ENCODE measurements at places on chromosomes 11 and 22.
A peak's percentile ranks its signal among the peaks of the same experiment; 100 is the strongest.

DNA sequence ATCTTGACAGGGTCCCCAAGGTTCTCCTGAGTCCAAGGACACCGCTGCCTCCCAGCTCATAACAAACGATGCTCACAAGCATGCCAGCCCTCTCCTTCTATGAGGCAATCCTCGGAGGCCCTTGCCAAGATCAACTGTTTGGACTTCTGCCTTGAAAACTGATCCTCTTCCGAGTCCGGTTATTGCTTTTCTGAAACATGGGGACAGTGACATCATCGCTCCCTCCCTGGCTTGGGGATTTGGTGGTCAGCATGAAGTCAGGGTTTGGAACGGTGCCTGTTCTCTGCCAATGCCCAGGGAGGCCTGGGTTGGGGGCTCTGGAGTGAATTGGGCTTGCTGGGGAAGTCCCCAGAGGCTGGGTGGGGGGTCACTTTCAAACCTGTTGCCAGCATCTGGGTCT is 149.3 kb downstream of the FBXO7 start:
- no peak for DNase-seq

GRCh38 chr11:72947229-72947628 is 133.0 kb downstream of the ATG16L2 start:
- no peak for DNase-seq

DNA sequence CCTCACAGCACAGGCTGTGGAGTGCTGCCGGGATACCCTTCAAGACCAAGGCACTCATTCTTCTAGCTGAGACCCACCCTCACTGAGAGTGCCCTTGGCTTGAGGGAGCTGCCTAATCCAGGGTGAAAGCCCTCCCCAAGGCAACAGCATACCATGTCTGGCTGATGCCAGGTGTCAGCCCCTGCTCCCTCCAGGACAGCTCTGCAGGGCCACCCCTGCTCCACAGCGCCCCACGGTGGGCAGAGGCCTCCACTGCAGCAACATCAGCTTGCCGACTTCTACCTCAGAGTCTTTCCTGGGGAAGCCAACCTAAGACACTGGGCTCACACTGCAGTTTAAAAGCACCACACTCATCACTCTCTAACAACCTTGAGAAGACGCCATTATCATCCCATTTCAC is 29.0 kb downstream of the TTLL1 start:
- DNase-seq: no peak

DNA sequence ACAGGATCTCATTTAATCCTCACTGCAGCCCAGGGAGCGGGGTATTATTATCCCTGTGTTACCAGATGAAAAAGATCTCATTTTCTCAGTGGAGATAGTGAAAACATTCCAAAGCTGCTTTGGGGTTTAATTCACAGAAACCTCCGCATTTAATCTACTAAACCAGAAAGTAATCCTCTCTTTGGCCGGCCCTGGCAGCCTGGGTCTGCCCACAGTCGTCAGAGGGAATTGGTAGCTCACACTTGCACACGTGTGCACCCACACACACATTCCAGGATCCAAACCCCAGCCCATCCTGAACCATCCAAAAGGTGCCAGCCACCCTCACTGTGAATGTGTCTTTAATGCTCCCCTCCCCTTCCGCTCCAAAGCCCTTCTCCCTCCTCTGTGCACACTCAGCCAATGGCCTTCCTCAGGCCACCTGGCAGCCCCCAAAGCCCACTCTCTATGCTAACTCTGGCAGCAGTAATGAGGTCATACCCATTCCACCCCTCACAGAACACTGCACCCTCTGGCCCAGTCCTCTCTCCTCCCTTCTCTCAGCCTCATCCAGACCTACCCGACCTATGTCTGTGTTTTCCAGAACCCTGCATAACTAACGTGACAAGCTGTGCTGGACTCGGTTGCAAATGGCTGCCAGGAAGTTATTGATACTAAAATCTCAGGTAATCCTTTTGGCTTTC is 466.2 kb downstream of the SOX6 start:
- DNase-seq: no peak

DNA sequence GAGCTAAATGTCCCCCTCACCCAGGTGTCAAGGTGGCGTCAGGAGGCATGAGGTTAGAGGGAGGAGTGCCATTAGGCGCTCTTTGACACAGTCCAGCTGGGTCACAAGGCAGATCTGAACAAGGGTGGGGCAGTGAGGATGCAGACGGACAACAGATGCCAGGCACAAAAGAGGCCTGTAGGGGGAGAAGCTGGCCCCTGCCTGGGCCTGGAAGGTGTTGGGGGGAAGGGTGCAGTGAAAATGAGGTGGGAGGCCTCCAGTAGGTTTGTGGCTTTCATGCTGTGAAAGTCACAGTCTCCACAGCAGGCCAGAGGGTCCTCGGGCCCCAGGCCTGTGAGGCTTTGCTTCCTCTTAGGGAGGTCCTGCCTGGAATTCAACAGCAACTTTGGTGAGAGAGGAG is 85.0 kb upstream of the PLET1 start:
- peak; percentile 30 for DNase-seq

GRCh38 chr11:3949125-3949524 is 93.7 kb downstream of the STIM1 start:
- no peak for DNase-seq

GRCh38 chr11:130649801-130650200 is 201.4 kb downstream of the ADAMTS15 start:
- DNase-seq: no peak
